ENCODE measurements at places on chromosomes 2 and 18.

DNA sequence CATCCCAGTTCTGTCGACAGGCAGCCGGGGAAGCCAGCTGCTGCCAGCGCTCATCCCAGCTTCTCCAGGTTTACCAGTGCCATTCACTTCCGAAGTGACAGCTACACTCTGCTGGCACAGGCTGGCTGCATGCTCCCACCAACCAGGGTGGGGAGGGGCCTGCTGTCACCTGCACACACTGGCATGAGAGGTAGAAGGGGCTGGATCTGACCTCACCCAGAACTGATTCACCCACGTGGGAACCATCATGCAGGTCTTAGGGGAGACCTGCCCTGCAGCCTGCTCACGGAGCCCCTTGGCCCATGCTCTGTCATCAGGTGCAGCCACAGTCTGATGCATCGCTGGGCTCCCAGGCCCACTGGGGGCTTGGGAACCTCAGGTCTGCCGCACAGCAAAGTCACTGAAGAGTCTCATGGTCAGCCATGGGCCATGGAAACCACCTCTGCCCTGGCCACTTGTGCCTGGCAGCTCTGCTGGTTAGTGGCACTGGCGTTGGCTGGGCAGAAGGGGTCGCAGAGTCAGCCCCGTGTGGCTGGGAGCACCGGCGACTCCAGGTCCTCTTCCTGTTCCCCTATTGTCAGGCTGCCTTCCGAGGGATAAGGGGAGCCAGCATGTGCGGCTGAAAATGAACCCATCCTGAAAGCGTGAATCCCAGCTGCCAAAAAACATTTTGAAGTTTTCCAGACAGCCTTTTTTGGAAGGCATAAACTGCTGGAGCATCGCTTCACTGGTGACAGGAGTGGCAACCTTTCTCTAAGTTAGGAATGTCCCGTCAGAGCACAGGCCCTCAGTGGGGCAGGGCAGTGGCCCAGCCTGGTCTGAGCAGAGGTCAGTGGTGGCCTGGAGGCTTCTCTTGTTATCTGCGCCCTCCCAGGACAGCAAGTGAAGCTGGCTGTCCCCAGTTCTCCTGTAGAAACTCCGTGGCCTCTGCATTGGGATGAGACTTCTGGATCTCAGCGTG is 157.8 kb downstream of the SEPTIN10 start:
- DNase-seq = no peak

- DNase-seq = no peak
Measured at GRCh38 chr2:111940333-111941196, 42.2 kb downstream of the MERTK start.

DNA sequence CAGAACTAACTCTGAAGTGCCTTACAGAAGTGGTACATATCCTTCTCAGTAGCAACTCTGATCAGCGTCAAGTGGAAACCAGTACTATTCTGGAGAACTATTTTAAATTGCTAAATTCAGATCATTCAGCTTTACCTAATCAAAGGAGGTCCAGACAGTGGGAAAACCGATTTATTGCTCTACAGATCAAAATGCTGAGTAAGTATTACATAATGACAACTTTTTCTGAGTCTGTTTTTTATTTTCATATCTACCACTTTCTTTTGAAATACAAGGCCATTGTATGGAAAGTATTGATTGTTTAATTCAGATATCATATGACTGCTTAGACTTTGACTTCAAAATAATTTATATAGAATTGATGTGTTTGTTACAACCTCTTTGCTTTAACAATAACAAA is 68.7 kb downstream of the NBEAL1 start:
- DNase-seq = no peak

DNA sequence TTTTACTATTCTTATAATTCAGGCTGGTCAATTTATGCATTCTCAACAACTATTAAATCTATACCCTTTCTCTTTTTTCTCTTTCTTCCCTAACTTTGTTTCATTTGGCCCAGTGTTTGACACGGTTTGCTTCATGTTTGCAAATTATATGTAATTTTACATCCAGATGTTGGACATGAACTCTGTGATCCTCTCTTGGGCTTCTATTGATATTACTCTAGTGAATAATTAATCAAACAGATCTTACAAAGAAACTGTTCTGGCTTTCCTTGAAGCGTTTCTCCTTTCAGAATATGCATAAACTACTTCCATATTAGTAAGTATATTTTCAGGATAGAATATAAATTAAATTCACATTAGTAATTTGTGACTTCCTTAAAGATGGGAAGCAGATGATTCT is 225.1 kb upstream of the TMEFF2 start:
- no peak for DNase-seq

DNA sequence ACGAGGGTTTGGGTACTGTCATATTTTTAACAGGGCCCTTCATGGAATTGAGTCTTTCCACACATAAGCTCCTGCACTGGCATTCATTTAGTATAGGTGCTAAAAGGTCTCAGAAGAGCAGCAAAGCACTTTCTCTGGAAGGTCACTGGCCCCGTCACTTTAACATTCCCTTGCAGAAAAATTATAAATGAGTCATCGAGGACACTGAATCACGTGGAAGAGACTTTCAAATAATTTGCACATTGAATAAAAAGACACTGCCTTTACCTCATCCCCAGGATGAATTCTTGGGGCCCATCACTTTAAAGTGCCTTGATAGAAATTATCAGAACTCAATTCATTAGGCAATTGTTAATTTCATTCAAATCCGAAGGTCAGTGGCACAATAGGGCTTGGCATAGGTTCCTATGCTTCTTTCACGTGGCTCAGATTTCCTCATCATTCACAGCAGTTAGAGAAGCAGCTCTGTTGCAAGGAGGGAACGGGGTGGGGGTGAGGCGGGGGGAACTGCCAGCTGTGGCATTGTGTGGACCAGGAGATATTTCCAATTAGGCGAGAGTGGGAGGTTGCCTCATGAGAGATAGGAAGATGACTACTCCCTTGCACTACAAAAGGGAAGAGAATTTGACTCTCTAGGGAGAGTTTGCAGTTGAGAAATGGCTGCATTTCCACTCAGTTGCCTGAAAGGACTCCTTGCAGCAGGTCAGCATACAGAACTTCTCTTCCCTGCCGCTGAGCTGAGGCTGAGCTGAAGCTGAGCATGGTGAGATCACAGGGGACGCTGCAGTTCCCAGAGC is 86.3 kb upstream of the NPAS2 start:
- no peak for DNase-seq

DNA sequence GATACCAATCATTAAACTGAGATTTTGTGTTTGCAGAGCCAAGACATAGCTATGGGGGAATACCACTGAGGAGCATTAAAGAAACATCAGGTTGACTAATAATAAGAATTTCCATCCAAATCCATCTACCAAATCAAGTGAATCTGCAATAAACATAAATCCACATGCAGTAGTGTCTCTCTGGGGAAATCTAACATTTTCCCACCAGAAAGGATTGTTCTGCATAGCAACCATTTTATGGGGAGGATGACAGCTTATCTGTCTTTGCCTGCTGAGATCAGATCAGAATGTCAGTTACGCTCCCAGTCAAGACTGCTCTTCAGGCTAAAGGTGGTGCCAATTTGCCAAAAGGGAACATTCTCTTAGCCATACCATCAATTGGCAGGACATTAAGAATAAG is 1098.9 kb upstream of the CHAC2 start:
- no peak for DNase-seq

- DNase-seq = no peak
Measured at GRCh38 chr18:374721-375168, 106.9 kb upstream of the THOC1 start.

- no peak for DNase-seq
Measured at GRCh38 chr2:209600341-209601171, 171.1 kb upstream of the UNC80 start.

DNA sequence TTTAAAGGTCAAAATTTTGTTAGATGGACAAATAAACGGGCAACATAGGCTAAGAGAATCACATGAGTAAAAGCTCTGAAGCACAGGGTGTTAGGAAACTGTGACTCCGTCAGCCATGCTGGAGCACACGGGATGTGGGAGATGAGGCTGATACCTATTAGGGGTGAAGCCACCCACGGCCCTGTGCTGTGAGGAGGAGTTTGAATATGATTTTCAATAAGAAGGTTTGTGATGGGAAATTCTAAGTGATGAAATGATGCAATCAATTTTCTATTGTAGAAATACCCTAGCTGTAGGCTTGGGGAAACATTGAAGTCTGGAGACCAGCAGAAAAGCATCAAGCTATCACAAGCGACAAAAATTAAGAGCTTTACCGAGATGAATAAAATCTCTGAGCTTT is 431.3 kb downstream of the CMPK2 start:
- no peak for DNase-seq

DNA sequence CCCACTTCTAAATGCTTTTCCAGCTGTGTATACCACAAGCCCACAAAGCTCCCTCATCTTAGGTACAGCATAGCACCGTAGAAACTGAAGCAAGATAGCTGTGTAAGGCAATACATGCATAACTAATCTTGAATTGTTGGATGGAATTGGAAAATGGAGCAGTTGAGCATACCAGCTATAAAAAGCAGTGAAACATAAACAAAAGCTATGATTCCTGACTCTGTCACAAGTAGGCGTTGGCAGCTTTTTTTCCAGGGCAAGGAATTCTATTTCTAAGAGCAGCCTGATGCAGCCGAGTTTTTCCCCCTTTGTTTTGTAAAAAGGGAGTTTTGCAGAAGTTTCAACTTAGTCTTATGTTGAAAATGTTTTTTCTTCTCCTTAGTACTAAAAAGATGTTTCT is 32.4 kb downstream of the MOGAT1 start:
- DNase-seq = no peak

DNA sequence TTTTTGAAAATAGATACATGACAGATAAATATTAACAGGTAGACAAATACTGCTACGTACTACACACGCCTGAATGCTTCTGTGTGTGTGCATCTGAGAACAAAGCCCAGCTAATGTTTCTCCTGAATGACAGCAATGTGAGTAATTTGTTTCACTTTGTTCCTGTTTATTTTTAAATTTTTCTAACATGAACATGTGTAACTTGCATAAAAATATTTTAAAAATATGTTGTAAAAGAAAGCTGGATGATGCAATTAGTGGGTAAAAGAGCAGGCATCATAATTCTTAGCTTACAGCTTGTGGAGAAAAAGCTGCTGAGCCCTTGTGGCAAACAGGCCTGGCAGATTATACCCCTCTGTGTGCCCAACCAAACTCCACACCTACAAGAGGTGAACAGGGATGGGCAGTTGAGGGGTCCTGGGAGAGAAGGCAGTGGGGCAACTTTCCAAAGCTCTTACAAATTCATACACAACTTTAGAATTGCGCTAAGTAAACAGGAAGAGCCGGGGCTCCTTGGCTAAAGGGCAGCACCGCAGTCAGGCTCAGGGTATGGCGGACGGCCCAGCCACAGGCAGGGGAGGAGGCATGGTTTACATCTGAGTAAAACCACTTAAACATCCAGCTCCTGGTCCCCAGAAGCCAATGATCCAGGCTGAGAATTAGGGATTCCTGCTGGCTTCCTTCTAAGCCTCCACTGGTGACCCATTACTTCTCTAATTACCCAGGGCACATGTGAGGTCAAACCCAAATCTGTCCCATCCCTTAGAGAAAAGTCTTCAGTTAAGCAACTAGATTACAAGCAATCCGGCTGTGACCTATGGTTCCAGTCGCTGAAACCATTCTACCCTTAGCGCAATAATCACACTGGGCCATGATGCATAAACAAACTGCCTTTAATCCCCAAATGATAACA is 14.0 kb downstream of the PXDN start:
- DNase-seq = no peak

DNA sequence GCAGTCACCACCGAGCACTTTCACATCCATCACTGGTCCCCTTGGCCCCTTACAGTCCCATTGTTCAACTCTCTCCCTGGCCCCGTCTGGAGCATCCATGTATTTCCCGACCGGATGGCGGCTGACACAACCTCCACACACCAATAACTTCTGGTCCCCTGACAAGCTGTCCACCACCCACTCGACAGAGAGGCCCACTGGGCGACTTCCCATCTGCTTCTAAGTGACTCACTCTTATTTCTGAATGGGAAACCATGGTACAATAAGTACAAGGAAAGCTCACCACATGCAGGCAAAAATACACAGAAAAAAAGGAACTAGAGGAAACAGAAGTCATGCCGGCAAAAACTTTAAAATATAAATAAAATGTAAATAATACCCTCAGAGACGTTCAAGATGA is 82.9 kb upstream of the RAB12 start:
- no peak for DNase-seq

DNA sequence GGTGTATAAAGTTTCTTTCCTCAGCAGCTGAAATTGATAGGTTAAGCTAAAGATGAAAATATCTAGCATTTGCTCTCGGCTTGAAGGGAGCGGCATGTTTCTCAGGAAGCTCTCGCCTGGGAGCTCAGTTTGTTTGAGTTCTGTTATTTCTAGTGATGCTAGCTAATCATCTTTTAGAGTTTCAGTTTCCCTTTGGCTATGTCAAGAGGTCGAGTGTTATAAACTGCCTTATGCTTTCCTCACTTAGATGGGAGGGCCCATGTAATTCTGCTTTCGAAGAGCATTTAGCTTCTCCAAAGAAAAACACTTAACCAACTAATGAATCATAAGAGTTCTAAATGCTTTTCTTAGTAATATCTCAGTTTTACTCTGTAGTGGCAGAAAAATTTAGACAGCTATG is 33.6 kb downstream of the PLCL1 start:
- DNase-seq = no peak

Data from NCI-H1048 (cell line).